T follicular helper cell (primary cell): ENCODE measurements at places on chromosomes 5 and 9.
A peak's percentile ranks its signal among the peaks of the same experiment; 100 is the strongest.

- no peak for DNase-seq
These were observed 1676.7 kb upstream of the CDH9 start for GRCh38 chr5:28714907-28715698.

DNA sequence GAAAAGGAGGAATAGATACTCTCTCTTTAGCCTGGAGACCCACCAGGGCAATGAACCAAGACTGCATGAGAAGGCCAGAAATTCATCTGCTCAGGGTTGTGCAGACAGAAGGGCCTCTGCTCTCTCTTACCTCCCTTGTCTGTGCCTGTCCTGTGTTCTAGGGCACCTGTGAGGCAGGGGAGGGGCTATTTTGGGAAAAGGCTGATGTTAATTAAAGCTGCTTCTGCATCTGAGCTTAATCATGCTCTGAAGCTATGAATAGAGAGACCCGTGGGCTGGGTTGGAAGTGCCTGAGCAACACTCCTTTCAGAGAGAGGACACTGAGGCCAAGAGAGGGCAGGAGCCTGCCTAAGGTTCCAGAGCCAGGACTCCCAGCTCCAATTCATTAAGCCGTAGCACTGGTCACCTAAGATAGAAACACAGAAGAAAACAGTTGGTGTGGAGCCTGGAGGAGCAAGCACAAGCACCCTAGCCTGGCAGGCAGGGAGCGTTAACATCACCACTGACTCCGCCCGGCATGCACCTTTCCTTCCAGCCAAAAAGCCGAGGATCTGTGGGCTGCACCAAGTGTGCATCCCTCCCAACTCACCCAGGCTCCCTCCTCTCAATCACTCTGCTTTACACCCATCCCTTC lies 31.4 kb upstream of the STING1 start:
- no peak for DNase-seq

GRCh38 chr5:137144656-137145055 lies 354.5 kb downstream of the SPOCK1 start:
- no peak for DNase-seq

GRCh38 chr5:15001517-15001916 lies 129.9 kb upstream of the ANKH start:
- no peak for DNase-seq

DNA sequence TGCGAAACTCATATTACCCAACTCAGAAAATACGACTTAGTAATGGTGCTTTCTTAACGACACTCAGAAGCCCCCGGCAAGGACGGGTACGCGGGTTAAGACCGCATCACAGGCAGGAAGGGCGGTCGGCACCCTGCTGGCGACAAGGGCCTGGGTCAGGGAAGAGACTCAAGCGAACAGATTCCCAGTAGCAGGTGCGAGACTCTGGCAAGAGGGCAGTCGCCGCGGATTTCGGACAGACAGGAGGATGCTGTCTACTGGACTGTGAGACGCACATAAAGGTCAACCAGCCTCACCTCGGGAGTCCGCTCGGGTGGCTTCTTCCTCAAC lies 398 bp downstream of the RAPGEF6 start:
- DNase-seq, result peak; percentile 44

DNA sequence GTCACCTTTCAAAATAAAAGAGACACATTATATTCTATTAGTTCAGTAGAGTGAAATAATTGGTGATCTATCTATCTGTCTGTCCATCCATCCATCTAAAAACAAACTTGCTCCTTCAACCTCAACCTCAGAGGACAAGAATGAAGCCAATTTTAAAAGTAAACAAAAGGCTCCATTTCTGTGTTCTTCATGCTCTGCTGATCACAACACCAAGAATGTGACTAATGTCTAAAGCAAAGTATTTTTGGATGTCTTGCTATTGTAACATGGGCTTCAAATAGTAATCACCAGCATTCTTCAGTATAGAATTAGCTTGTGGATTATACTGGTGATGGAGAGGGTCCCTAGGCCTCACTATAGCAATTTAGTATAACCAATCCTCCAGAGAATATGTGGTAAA lies 1304.4 kb downstream of the MAT2B start:
- no peak for DNase-seq

GRCh38 chr9:93167838-93168237 lies 16.1 kb upstream of the WNK2 start:
- no peak for DNase-seq

DNA sequence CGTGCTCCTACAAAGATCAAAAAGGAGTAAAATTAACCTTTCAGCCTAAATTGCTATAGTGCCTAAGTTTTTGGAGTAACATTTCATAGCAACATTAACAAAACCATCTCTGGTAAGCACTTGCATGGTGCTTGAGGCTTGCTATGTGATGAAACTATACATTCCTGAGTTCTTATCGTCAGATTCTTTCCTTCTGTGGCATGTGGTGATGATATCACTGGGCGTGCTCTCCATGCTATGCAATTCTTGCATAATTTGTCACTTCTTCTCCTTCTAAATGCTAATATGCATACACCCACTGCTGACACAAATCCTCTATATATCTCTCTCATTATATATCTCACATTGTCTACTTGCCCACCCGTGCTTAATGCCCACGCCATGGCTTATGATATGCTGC lies 2019.9 kb downstream of the MAT2B start:
- no peak for DNase-seq

- no peak for DNase-seq
These were observed 37.6 kb downstream of the KIF24 start for GRCh38 chr9:34291423-34291822.

DNA sequence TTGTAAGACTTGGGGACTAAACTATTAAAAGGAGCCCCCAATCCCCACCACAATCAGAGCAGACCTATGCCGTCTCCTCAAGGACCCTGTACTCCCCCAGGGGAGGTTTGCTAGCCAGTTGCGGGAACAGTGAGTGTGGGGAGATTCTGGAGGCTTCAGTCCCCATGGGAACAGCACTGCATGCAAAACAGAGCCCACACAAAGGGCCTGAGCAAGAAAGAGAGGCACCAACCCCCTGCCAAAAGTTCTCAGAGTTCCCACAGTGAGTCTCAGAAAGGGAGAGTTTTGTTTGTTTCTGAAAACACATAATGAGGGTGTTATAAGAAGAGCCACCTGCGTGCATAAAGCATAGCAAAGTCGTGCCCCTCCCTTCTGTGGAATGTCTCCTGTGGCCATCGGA lies 56.6 kb downstream of the CFAP90 start:
- no peak for DNase-seq

GRCh38 chr9:120979797-120980196 lies 53.2 kb upstream of the TRAF1 start:
- DNase-seq, result no peak

DNA sequence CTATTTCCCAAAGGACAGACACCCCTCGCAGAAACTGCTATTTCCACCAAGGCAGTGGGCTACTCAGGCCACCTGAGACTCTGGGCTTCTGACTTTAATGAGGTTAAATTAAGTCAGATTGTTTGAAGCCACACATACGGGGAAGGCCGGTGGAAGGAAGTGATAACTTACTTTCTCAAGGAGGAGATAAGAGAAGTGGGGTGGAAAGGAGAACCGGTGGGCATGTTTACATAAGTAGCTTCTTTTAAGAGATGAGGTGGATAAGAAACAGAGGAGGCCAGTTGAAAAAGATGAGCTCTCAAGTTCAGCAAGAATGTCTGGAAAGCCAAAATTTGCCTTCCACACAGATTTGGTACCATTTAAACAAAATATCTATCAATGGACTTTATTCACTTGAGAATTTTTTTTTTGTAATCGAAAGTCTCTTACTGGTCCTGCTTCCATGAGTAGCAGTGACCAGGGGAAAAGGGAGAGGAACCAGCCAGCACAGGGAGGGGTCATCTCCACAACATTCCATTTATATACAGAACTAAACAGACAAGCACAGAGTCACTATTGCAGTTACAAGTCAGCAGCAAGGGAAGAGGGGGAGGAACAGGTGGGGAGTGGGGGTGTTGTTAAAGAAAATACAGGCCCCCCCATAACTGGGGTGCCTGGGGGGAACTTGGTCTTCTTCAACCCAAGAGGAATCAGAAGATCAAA lies 20.0 kb downstream of the CCDC125 start:
- no peak for DNase-seq

DNA sequence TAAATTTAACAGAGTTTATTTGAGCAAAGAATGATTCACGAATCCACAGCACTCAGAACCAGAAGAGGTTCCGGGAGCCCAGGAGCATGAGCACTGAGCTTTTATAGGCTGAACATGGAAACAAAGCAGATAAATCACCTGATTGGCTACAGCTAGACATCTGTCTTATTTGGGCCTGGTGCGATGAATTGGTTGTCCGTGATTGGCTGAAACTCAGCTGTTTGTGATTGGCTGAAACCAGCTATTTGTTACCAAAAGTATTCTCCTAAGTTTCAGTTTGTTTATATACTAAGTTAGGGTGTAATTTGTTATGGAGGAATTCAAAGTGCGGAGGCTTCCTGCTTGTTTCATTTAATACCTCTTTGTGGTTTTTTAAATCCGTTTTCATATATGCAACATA lies 15.8 kb upstream of the LCP2 start:
- no peak for DNase-seq

- DNase-seq, result no peak
These were observed 71.6 kb downstream of the GCNT1 start for GRCh38 chr9:76530458-76531110.

DNA sequence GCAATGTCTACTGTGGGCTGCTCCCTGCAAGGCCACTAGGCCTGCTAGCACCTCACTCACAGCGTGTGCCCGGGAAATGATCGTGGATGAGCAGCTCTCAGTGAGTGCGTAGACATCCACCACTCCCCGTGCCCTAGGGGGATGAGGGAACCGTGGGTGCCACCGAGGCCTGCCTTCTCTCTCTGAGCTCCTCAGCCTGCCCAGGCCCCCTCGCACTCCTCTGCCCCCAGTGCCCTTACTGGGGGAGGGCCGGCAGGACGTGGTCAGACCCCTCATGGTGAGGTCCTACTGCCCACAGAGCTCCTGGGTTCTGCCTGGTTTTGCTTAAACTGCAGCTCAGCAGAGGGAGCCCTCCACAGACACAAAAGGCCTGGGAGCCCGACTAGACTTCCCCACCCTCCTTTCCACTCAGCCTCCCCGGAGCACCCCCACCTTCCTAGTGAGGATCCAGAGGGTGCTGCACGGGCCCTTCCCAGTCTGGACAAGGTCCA lies 220.0 kb downstream of the CACNA1B start:
- DNase-seq, result no peak

- no peak for DNase-seq
These were observed 21.7 kb upstream of the MVB12B start for GRCh38 chr9:126304971-126305320.

DNA sequence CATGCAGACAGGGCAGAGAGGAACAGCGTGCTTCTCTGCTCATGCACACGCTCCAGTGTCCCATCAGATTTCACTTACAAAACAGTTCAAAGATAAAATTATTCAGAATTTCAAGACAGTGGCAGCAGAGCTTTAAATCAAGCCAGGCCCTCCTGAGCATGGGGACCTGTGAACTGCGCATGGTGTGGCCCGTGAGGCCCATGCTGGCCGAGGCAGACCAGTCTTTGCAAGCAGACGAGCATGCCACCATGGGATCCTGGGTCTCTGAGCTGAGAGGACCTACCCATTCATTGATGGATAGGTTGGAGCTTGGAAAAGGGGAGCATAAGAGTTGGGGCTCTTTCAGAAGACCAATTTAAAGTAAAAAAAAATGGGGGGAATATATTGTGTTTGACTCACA lies 35.0 kb upstream of the SAP30L start:
- no peak for DNase-seq

DNA sequence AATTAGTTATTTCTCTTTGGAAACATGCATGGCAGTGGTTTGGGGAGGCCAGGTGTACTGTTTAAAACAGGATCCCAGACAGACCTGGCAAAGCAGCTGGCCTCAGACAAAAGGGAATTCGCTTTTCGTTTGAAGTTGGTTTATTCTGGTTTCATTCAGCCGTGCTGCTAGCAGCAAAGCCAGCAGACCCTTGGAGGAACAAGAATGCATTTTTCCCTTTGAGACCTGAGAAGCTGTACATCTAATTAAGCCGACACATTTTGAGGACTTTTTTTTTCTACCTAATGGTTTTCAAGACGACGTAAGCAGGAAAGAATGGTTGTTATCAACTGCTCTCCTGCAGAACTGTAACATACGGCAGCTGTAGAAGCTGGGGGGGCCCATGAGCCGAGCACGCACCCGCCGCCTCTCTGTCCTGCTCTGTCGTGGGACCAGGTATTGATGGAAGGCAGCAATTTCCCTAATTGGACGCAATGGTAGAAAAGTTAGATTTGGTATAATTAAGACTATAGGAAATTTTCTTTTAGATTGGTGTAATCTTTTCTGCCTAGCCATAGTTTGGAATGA lies 13.6 kb downstream of the PLEKHG4B start:
- no peak for DNase-seq

DNA sequence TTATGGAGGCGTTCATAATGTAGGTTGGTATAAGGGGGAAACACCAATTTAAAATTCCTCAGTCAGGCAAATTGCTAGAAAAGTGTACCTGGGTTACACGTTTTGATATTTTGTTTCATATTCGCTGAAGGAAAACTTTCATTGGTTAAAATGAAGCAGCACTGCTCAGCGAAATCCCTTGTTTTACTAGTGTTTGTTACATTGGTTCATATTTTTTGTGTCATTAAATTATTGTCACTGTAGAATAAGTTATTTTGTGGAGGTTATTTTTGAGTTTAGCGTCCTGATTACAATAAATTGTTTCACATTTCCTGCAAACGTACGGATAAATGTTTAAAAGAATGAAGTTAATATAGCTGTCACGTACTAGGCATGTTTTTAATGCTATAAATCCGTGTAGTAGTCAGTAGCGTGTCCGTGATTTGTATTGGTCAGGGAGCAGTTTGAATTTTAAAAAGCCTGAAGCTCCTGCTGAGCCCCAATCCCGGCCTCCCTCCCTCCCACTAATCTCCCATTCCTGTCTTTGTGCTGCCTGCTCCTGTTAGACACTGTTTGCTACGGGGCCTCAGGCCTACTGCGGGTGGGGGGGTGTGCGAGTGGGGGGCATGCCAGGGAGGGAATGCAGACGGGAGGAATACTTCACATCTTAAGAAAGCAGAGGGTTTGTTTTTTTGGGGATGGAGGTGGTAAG lies 2.0 kb downstream of the NIPBL start:
- no peak for DNase-seq

DNA sequence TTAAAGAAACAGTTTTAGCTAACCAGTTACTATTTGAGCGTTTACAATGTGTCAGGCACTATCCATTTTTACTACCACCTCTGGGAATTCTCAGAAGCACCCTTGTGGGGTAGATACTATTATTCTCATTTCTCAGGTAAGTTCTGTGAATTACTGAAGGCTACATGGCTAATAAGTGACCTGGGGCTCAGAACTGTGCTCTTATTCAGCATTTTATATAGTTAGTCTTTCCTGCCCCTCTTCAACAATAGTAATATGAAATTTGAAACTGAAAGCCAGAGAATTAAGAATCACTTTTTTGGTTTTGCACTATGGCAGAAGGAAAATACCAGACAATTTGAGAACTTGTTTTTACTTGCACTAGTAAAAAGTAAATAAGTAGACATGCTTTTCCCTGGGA lies 11.8 kb downstream of the ELL2 start:
- no peak for DNase-seq

DNA sequence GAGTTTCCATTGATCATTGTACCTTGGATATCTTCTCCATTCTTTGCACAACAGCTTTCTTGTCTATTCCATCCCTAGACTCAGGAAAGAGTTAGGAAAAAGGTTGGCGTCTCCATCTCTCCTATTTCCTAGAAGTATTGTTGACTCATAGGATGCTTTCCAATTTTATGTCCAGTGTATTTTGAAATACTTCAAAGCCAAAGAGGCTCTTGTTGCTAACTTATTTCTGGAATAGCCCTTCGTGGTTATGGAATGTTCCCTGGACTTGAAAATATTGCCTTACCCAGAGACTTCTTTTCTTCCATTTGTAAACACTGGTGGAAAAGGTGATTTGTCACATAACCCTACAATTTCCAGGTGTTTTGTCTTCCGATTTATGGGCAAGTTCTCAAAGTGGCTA lies 402.3 kb upstream of the ZNF608 start:
- no peak for DNase-seq
